ENCODE measurements at places on chromosomes 3 and 15.

DNA sequence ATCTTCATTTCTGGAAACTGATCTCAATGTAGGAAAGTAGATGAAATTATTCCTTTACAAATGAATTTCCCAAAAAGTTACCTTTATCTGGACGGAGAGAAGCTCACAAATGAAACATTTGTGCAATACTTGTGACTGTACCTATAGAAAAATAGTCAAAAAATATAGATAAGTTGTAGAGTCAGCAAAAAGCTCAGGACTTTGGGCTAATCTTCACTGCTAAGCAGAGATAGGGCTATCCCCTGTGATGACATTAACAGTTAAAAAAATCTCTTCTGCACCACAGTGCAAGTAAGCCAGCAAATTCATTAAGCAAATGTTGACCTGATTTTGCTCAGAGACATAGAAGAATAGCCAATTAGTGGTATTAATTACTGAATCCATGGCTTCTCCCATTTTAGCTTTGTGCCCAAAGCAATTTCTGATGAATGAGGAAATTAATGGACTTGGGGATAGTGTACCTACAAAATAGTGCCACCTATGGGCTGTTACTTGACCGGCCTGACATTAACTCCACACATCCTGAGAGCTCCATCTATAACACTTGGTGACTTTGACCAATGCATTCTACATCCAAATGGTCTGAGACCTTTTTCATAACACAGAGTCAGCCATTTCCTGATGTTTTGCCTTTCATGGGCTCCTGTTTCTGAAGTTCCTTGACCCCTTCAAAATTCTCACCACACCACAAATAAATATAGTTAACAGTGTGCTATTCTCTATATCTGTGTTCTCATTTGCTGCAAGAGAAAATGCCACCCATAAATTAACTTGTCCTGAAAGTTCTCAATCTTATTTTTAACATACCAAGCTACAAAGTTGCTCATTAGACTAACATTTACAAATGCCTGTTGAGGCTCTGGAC, 105.0 kb downstream of the SSR3 start:
- DNase-seq: no peak

GRCh38 chr3:163368168-163368567, 1710.1 kb downstream of the SI start:
- no peak for DNase-seq

GRCh38 chr3:64117483-64117882, 94.2 kb upstream of the PSMD6 start:
- DNase-seq: no peak

DNA sequence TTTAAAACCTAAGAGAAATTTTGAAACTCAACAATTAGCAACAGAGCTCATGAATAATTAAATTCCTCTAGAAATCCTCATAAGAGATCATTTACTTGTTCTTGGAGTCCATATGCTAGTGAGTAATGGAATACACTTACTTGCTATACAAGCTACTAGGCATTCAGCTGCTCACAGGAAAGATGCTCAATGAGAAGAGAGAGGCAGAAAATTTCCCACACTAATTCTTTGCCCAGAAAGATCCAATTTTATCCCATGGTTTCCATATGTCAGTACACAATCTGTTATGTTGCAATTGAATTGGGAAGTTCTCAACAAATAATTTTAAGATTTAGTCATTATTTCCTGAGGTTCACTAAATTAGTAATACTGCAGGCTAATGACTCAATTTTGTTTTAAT, 310.4 kb downstream of the RYR3 start:
- no peak for DNase-seq

DNA sequence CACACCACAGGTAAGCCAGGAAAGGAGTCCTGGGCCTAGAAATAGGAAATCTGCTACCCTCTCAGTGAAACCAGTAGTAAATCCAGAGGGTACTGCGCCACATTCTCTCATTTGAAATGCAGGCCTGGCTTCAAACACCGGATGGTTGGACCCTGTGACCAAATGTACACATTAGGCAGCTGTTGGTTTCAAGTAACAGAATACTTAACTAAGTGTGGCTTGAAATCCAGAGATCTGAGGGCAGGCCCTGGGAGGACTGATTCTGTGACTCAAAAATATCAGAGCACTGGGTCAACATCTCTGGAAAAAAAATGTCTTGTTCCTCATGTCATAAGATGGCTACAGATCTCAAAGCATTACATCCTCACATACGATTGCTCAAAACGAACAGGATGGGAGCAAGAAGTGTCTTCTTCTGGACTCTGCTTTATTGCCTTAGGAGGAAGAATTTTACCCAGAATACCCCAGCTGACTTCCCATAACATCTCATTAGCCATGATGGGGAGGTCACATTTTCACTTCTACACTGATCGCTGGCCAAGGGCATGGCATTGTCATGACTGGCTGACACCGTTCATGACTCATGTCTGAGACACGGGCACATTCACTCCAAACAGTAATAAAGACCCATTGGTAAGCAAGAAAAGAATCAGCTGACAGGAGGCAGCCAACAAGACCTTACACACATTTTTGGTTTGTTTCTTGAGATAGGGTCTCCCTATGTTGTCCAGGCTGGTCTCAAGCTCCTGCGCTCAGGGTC, 166.0 kb downstream of the ARRDC4 start:
- DNase-seq: no peak

DNA sequence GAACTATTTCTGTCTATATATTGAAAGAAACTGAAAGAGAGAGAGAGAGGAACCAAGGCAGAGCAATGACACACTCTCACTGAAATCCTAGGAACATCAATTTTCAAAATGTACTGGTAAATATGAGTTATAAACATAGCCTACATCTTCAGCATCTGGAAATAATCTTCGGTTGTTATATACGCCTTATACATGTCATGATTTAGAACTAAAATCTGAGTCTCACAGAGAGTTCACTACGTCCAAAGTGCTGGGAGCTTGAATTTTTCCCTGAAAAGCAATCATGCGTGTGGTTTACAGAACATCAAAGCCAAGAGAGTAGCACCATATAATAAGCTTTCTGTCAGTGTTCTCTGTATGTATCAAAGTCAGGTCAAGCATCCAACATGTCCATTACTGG, 420.0 kb upstream of the CBLB start:
- no peak for DNase-seq

GRCh38 chr15:94272251-94272898, 41.0 kb downstream of the MCTP2 start:
- no peak for DNase-seq

GRCh38 chr3:17753632-17753992, 11.2 kb upstream of the TBC1D5 start:
- DNase-seq: no peak

- no peak for DNase-seq
Measured at GRCh38 chr15:77737238-77738037, 104.7 kb upstream of the LINGO1 start.

GRCh38 chr15:59020322-59020721, 32.9 kb downstream of the RNF111 start:
- no peak for DNase-seq

GRCh38 chr3:41178576-41178975, 20.7 kb upstream of the CTNNB1 start:
- no peak for DNase-seq

DNA sequence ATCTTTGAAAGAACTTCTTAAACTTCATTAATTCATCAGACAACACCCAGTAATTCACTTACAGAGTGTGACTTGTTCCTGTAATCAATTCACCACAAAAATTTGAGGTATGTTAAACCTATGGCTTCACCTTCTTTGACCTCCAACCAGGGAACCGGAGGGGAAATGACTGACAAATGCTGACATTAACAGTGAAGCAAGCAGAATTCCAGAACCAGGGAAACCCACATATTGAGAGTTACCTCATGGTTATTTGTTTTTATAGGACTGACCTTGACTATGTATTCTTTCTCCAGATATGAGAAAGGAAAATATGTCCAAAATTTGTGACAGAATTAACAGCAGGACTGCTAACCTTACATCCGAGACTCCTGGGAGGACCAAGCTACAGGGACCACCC, 2.7 kb downstream of the P3H2 start:
- no peak for DNase-seq

DNA sequence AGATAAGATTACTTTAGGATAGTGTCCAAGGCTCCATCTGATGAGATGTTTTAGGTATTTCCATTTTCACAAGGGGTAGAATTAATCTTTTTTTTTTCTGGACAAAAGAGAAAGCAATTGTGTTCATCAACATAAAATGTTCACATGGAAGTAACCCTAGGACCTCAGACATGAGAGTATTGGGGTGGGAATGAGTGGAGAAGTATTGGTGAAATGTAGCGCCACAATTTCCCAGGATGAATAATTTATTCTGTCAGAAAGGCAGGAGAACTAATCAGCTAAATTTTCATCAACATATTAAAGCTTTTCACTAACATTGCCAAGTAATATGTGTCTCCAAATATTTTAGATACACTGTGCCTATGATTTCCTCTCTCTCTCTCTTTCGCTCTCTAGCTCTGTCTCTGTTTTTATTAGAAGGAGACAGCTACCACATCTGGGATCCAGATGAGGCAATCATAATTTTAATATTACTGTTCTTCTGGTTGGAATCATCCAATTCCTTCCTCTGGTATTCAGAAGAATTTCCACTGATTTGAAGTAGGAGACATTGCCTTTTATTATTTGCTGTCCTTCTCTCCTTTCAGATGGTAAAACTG, 21.6 kb upstream of the ZNF280D start:
- DNase-seq: no peak

DNA sequence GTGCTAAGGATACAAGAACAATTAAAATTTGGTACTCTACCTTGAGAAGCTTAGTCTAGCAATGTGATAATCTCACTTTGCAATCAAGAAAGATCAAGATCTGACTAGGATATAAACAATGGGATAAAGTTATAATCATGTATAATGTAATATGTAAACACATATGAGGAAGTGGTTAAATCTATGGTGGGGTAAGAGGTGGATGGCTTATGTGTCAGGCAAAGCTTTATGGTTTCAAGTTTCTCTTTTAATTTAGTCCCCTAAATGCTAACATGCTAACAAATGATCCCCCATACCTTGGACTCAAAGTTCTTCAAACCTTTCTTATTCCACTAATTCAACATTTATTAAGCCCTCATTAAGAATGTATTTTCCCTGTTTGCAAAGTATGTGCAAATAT, 2.5 kb downstream of the RSL24D1 start:
- no peak for DNase-seq

GRCh38 chr15:88243895-88244787, 12.4 kb downstream of the NTRK3 start:
- DNase-seq: no peak

DNA sequence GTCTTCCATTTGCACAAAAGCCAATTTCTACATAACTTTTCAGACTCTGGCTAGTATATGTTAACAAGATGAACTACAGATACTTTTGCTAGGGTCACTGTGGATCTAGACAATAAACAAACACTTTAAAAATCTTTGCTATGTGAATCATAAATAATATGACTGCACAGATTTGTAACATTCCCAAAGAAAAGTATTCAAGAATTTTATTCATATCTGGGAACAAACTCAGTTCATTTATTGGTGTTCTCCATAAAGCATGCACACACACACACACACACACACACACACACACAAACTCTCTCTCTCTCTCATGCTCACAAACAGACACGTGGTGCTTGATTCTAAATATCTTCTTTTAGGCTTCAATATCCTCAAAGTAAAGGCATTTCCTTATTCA, 18.8 kb upstream of the THRB start:
- DNase-seq: no peak

- no peak for DNase-seq
Measured at GRCh38 chr3:129764090-129764489, 129.4 kb downstream of the TMCC1 start.

GRCh38 chr3:104909198-104909597, 457.5 kb upstream of the ALCAM start:
- no peak for DNase-seq

DNA sequence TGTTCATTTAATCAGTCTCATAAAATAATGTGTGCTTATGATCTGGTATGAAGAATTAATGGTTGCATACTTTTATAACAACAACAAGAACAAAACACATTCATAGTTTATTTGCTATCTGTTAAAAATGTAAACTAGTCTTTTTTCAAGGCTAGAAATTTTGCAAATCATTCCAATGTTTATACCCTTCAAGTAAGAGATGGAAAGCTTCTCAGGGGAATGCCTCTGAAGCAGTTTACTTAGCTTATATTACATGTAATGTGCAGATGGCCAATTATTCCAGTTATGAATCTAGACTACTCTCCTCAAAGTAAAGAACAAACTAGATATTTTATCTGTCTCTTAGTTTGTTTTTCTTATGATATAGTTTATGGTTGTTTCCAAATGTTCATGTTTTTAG, 575.4 kb downstream of the NAALADL2 start:
- no peak for DNase-seq

DNA sequence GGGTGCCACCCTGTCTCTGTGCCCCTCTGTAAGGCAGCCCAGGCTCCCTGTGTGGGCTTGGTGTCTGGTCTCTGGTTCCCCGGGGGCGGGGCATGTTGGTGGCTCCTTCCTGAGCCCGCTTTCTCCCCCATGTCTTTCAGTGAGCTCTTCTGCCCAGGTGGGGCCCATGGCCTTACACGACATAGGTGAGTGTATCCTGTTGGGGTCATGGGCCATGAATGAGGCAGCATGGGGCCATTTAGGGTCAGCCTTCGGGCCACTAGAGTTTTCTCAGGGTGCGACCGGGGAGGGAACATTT, 195.1 kb downstream of the UBE3A start:
- DNase-seq: no peak

DNA sequence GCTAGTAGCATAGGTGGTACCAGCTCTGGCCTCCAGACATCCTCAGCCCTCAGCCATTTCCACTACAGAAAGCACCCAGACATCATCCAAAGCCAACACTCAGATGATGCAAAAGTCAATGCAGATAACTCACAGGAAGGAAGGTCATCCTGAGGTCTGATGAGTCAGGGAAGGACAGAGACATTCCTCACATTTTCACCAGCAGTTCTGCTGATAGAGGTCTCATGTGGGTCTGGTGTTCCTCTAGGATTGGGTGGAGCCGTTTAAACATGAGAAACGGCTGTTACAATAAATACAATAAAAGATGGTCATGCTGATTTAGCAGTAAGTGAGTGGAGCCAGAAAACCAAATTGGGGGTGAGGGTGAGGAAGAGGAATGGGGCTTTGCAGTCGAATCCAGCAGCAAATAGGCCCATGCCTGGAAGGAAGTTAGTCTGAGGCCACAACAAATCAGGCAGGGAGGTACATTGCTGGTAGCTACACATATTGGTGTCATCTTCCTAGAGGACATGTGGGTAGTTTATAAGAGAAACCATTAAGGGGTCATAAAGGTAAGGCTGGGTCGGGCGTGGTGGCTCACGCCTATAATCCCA, 33.3 kb upstream of the FLNB start:
- no peak for DNase-seq

DNA sequence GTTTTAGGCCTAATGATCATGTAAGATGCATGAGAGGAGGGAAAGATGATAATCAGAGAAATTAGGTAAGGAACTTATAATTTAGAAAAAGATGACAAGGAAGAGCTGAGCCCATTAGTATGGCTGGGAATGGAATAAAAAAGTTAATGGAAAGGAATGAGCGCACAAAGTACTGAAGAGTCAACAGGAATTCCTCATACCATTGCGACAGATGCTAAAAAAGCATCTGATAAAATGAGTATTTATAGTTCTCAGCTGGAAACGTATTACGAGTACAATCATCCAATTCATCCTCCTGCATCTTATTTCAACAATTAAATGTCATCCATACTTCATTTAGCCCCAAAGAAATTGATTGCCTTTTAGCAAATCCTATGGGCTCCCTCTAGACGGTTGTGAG, 58.9 kb downstream of the TMCC1 start:
- DNase-seq: no peak
